Inflammatory macrophage treated with lipopolysaccharide for 1 hour (primary cell): ENCODE measurements at places on chromosomes 7 and 10.

DNA sequence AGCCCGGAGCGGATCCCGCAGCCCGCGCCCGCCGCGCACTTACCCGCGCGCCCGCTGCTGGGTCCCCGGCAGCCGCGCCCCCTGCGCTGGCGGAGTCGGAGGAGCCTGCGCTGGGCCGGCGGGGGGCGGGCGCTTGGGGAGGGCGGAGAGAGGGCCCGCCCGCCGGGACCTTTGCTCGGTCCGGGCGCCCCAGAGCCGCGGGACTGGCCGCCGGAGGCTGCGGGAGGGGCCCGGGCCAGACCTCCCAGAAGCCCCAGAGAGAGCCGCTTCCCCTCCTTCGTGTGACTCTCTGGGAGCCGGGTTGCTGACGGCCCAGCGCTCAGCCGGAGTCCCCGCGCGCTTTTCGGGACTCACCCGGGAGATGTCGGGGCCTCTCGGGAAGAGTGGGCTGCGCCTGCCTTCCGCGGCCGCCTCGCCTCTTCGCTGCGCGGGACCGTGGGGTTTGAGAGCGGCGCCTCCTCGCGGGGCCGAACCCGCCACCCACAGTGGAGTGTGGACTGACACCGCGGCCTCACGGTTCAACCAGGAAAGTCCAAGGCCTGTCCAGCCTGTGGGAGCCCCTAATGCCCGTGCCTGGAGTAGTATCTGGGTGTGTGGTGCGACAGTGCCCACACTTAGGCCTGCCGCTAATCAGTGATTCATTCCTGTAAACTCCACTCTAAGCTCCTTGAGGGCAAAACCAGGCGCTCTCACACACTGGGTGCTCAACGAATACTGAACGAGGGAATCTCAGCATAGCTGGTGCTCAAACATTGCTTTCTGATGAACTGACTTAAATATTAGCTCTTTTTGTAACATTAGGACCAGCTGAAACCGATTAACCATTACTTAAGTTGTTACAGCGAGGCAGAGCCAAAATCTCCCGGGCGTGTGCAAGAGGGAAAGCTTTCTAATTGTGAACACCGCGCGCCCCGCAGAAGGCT lies at the start of gene GSDME:
TSS of gene GSDME (minus strand) at position 112 of the 923 bp plus-strand sequence. CDS start 7,690 bp downstream, outside the sequence.
- DNase-seq: peak; percentile 58

- DNase-seq: no peak
Measured at GRCh38 chr7:93851536-93851935, 39.0 kb downstream of the TFPI2 start.

- DNase-seq: no peak
Measured at GRCh38 chr7:121544238-121544637, 148.1 kb upstream of the FAM3C start.

DNA sequence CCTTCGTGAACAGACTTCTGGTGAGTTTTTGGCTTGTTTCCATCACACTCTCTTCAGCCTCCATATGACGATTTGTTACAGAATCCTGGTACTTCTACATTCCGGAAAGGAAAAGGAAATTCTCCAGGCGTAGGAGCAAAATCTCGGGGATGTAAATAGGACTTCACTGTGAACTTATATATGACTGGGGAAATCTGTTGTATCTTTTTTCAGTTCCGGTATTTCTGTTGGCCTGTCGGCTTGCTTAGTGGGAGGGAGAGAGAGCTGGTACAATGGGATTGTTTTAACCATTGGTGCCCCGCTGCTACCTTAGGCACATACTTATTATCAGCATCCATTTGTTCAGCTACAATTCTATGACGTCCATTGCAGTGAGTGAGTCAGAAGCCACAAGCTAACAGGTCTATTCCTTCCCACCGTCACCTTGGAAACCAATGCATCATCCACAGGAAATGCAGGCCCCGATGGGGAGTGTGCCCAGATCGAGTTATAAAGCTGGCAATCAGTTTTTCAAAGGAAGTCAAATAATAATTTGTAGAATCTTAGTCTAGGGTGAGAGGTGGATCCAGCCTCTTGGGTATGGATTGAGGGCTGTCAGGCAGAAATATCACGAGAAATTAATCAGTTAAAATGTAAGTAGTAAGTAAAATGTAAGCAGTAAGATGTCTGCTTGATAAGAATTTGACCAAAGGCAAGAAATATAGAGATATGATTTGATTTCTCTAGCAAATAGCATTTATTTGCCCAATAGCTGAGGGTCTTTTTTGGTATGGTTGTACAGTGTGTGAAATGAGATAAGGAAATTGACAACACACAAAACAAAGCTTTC lies 92.0 kb upstream of the MKLN1 start:
- DNase-seq: peak; percentile 37

- DNase-seq: no peak
Measured at GRCh38 chr10:14843327-14843988, 5.4 kb downstream of the HSPA14 start.

- DNase-seq: no peak
Measured at GRCh38 chr7:35849158-35849831, 48.4 kb downstream of the SEPTIN7 start.

DNA sequence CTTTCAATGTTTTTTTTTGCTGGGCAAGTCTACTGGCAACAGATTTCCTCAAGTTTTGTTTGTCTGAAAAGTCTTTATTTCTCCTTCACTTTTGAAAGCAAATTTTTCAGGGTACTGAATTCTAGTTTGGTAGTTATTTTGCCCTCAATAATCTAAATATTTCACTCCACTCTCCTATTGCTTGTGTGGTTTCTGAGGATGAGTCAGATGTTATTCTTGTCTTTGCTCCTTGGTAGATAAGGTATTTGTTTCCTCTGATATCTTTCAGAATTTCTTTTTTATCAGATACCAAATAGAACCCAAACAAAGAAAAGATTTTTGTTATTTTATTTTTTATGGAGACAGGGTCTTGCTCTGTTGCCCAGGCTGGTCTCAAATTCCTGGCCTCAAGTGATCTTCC lies 99.2 kb upstream of the MALRD1 start:
- no peak for DNase-seq

- no peak for DNase-seq
Measured at GRCh38 chr7:4714767-4715409, 32.8 kb downstream of the FOXK1 start.

GRCh38 chr10:70960783-70961570 lies 72.6 kb upstream of the PCBD1 start:
- DNase-seq: no peak

GRCh38 chr10:25867321-25867720 lies 66.7 kb upstream of the MYO3A start:
- DNase-seq: no peak

DNA sequence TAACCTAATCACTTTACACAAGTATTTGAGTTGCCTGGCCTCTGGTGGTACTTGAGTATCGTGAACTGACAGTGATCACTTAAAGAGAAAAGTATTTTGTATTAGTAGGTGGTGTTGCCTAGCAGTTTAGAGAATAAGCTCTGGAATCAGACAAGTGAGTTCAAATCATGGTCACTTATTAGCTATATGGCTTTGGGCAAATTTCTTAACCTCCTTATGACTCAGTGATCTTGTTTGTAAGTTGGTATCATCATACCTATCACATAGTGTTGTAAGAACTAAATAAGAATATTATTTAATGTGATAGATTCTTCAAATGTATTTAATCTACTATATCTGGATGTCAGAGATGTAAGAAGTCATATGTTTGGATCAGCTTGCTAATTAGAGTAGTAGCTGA lies 163.8 kb downstream of the RNF133 start:
- DNase-seq: no peak

DNA sequence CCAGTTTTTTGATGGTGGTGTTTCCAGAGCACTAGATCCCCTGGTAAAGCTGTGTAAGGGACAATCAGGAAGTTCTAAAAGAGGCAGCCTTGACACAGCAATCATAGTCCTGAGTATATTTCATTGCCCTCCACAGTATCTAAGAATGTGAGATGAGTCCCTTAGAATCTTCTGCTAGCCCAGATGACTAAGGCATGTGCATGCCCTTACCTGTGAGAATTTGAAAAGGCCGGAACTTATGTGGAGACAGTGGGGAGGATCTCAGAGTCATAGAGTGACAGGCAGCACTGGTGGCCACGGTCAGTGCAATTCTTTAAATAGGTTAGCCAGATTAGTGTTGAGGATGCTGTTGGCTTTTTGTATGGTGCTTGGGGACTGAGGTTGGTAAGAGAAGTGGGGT lies 361.4 kb upstream of the VSTM2A start:
- no peak for DNase-seq

GRCh38 chr7:7989133-7989532 lies 20.5 kb downstream of the GLCCI1 start:
- DNase-seq: no peak

DNA sequence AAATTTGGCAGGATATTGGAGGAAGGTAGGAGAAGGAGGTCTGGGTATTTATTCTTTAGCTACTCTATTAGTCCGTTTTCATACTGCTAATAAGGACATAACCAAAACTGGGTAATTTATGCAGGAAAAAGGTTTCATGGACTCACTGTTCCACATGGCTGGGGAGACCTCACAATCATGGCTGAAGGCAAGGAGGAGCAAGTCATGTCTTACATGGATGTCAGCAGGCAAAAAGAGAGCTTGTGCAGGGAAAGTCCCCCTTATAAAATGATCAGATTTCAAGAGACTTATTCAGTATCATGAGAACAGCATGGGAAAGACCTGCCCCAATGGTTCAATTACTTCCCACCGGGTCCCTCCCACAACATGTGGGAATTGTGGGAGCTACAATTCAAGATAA lies 1.9 kb upstream of the INMT start:
- DNase-seq: no peak

DNA sequence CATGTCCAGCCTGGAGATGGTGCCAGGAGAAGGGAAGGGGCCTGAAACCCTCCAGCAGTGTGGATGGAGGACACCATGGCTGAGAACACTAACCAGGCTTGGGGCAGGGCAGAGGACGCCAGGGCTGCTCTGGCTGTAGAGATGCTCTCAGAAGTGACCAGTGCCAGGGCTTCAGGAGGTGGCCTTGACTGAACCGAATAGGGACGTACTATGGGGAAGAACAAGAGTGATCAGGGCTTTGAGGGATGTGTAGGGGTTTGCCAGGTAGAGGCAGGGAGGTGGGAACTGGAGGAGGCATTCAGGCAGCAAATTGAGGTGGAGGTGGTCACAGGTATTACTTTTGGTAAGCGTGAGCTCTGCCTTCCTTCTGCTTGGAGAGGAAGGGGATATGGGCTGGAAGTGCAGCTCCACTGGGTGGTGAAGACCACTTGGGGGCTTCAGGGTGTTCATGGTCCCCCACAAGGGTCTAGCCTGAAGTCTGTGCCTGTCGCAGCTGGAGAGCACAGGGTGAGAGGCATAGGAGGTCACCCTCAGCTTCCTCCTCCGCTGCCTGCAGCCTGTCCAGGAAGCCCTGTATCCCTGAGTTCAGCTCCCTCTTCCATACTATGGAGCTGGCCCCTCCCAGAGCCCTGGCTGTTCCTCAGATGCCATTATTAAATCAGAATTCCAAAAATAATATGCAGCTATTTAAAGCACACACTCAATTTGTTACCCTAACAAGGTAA lies 27.8 kb downstream of the ADCY1 start:
- no peak for DNase-seq

- no peak for DNase-seq
Measured at GRCh38 chr7:117800406-117800805, 72.8 kb downstream of the CTTNBP2 start.

DNA sequence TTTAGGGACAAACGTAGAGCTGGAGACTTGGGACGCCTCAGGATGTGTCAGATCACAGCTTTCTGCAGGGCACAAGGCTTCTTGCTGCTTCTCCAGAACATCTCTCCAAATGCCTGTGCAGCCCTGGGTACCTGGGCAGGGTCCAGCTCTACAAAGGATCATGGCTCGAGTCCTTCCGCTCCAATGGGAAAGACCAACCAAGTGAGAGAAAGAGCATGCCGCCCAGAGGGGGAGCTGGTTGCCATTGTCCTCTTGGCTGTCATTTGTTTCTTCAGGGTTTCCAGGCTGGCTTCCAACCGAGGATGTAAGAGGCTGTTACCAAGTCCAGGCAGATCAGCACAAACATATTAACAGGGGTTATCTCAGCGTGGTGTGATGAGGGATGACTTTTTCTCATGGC lies 5.6 kb upstream of the LEP start:
- DNase-seq: no peak

GRCh38 chr7:45938626-45939302 lies 17.7 kb upstream of the IGFBP3 start:
- no peak for DNase-seq
